ENCODE measurements at places on chromosomes 4 and X.

DNA sequence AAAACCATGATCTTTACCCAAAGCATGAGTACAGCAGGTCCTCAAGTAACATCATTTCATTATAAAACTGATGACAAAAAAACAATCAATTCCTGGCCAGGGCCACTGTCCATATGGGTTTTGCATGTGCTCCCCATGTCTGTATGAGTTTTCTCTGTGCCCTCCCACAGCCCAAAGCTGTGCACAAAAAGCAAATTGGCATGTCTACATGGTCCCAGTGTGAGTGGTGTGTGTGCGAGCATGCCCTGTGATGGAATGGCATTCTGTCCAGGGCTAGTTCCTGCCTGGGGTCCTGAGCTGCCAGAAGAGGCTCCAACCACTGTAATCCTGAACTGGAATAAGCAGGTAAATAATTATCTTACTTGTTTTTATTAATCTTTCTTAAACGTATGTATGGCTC is 28.4 kb downstream of the SMARCA1 start:
- DNase-seq = no peak

DNA sequence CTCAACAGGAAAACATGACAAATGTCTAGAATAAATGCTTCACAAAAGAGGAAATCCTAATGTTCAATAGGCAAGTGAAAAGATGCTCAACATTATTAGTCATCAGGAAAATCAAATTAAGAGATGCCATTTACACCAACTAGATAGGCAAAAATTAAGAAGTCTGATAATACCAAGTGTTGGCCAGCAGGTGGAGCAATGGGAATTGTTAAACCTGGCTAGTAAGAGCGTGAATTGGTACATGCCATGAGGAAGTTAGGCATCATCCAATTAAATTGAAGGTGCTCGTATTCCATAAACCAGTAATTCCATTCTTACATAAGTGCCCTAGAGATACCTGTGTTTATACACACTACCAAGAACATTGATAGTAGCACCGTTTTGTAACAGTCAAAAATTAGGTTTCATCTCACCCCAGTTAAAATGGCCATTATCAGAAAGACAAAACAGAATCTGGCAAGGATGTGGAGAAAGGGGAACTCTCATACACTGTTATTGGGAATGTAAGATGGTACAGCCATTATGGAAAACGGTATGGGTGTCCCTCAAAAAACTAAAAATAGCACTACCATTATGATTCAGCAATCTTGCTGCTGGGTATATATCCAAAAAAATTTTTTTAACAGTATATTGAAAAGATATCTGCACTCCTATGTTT is 14.0 kb upstream of the ZCCHC18 start:
- peak; percentile 58 for DNase-seq

DNA sequence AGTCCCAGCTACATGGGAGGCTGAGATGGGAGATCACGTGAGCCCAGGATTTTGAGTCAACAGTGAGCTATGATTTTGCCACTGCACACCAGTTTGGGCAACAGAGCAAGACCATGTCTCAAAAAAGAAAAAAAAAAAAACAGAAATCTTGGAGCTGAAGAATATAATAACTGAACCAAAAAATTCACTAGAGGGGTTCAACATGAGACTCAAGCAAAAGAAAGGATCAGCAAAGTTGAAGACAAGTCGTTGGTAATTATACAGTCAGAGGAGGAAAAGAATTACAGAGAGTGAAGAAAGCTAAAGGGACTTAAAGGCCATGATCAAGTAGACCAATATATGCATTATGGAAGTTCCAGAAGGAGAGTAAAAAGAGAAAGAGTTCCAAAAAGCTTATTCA is 26.9 kb downstream of the SHROOM4 start:
- no peak for DNase-seq

GRCh38 chr4:87863486-87863885 is 30.7 kb downstream of the MEPE start:
- DNase-seq = no peak

DNA sequence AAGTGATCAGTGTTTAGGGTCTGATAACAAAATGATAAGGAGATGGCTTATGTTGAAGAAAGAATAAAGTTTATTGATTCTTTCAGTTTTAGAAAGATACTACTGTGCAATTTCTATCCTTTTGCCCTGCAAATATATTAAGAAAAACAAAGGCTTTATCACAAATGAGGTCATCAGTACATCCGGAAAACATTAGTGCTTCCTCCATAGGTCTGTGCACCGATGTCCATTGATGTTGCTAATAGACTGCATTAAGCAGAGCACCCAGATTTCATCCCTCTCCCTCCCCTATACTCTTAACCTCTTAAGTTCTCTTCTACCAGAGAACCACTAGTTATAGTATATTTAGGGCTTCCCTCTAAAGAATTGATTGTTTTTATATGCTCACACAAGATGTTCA is 53.7 kb upstream of the HHIP start:
- no peak for DNase-seq

DNA sequence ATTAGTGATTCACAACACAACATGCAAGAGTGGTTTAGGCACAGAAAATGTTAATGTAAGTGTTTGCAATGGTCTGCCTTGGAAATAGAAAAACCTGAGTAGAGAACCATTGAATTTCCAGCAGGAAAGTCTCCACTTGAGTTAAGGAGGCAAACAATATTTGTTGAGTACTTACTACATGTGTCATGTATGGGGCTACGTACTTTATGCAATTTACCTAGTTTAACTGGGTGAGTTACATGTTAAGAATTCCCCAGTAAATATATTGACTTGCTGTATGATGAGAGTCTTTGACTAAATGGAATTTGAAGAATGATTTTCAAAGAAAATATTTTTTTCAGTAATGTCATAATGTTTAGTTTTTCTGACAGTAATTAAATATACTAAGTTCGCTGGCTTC is 7.8 kb upstream of the NPNT start:
- DNase-seq = no peak

DNA sequence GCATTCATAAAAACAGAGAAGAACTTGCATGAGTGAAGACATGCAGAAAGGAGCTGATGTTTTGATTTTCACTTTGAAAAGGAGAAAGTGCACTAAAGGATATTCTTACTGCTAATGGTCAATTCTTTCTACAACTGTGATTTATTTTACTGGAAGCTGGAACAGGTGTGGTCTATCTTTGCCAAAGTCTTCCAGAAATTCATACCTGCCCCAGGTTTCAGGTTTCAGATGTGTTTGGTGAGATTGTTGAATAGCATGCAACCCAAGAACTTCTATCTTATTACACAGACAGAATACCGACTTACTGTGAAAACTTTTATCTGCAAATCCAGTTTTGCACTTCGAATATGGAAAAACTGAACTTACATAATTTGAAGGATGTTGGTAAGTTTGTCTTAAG is 388.3 kb downstream of the PDGFC start:
- no peak for DNase-seq
